Vagina (tissue), 2 donors: ENCODE measurements at places on chromosomes 6 and 20.

DNA sequence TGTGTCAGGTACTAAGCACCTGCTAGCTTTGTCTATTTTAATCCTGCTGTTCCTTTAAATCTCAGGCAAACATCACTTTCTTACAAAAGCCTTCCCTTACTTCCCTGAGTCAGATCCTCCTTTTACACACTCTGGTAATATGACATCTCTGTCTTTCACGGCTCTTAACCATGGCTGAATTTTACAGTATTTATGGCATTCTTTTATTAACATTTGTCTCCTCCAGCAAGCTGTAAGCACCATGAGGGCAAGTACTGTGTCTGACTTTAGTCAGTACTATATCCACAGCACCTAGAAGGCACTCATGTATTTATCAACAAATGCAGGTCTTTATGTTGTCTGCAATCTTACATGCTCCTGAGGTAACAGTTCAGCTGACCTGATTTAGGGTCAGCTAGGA, 33.7 kb upstream of the HBS1L start:
- no peak for DNase-seq

GRCh38 chr6:145017051-145017450, 718.3 kb downstream of the EPM2A start:
- DNase-seq: no peak

- DNase-seq: no peak
Measured at GRCh38 chr6:35166520-35166919, 25.4 kb upstream of the TCP11 start.

DNA sequence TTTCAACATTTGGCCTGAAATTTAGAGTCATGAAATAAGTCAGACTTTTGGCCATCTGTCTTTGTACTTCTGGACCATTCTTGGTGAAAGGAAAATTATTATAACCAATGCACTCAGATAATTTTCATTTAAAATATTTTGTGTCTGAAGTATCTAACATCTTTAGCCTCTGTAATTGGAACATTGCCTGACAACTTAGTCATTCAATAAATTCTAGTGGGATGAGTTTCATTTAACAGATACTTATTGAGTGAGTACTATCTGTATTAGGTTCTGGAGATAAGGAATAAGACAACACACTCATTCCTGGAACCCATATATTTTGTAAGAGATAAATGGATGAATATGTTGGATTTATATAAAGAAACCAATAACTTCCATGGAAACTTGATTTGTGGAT, 536.0 kb downstream of the BCKDHB start:
- no peak for DNase-seq

DNA sequence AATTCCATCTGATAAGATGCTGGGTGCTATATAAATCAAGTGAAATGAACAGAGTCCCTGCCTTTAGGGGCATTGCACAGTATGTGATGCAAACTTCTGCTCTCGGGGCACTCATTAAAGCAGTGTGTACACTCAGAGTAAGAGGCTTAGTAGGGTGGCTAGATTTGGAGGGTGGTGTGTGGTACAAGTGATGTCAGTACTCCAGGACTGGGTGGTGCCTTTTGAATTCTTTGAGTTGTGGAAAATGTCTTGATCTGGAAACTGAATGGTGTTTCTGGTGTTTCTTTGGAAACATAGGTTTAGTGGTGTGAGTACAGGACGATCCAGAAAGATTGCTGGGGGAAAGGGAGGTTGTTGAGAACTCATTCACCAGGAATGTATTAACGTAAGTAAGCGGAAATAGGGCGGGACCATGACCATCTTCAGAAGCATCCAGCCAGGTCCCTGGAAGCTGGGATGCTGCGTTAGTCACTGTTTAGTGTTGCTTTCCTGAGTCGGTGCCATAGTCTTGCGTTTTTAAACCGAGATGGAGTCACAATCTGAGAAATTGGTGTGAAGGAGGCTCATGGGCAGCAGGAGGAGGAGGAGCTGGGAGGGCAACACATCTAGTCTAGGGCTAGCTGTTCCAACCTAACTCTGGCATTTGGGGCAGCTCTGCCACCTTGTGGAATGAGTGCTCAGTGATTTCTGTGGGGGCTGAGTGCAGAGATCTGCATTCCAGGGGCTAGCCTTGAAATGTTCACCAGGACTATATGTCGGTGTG, 70.3 kb downstream of the SCAND1 start:
- DNase-seq: no peak

- DNase-seq: no peak
Measured at GRCh38 chr6:155248008-155249001, 15.5 kb upstream of the CLDN20 start.

- DNase-seq: no peak
Measured at GRCh38 chr20:62627901-62628612, 14.2 kb upstream of the SLCO4A1 start.

- no peak for DNase-seq
Measured at GRCh38 chr6:65126667-65127066, 580.4 kb downstream of the EYS start.

DNA sequence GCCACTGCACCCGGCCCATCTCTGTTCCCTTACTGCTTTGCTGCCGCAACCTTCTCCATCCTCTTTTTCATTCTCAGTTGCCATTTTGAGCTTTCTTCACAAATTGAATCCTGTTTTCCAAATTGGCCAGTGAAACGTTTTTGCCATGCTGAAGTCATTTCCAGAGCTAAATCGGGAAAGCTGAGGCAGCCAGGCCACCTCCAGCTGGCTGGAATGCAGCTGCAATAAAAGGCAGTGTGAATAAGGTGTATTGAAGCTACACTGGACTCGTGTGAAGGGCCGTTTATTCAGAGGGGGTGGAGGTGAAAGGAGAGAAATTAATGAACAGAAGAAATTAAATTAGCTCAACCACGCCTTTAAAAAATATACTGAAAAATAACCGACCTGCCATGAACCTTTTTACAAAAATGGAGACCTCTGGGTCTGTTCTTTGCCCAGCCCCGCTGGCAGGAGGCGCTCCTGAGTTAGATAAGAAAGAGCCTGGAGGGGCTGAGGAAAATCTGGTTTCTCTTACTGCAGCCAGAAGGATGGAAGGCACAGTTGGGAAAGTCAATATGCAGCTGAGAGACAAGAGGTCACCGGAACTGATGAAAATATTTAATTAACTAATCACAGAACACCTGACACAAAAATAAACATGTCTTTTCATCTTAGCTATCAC, 283.9 kb downstream of the FOXC1 start:
- no peak for DNase-seq

- no peak for DNase-seq
Measured at GRCh38 chr6:66961191-66961590, 1254.2 kb upstream of the EYS start.

DNA sequence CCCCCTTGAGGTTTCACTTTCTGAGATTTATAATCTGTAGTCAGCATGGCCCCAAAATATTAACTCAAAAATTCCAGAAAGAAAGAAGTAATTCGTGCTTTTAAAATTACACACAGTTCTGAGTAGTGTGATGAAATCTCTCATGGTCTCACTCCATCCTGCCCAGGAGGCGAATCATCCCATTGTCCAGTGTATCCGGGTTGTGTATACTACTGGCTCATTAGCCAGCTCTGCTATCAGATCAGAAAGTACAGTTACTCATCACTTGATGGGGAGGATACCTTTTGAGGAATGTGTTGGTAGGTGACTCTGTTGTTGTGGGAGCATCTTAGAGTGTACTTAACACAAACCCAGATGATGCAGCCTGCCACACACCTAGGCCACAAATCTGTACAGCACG, 65.2 kb downstream of the CDC5L start:
- no peak for DNase-seq

GRCh38 chr6:73308712-73309534, 45.2 kb downstream of the DPPA5 start:
- DNase-seq: no peak

DNA sequence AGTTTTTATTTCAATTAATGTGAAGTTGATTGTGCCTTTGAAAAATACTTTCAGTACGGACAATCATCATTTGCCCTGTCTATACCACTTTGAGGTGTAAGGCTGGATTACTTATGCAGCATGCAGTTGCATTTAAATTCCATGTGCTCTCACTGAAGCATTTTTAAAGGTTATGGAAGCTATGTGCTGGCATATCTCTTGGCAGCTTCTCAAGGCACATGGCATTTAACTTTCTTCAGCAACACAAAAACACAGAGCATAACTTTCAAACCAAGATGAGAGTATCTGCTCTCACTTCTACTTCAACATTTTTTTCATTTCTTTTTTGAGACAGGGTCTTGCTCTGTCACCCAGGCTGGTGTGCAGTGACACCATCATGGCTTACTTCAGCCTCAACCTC, 360.6 kb upstream of the RUNX2 start:
- no peak for DNase-seq

DNA sequence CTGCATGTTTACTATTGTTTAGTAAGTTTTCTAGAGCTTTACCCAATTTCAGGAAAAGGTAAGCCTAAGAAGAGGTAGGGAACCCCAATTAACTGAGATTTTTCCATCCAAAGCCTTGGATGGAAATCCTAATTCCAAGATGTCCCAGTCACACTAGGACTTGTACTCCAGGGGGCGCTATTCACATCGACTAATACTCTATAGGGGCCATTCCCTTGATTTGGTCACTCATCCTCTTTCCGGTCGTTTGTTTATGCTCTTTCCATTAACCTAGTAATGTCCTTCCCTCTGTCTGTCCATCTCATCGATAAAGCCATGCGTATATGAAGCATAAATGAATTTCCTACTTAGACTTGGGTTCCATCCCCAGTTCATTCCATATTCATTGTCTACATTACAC, 80.8 kb upstream of the FUCA2 start:
- no peak for DNase-seq
